CD4-positive, alpha-beta T cell treated with Interleukin-4 for 4 hours (primary cell): ENCODE measurements at places on chromosomes 2 and 18.

GRCh38 chr2:198371921-198372543 lies 567.6 kb downstream of the PLCL1 start:
- DNase-seq, result no peak

DNA sequence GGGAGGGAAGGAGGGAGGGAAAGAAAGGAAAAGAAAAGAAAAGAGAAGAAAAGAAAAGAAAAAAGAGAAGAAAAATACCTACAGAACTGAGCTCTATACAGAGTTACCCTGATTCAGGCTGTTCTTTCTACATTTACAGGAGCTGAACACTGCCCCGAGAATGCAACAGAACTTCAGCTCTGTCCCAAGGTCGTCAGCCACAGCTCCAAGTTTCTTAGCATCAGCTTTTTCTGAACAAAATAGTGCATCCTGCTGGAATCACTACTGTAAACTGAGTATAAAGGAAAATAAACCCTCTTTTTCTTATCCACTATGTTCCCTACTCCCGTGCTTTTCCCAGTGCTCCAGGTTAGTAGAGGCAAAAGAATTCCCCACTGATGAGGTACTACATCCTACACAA lies 4.7 kb upstream of the PPP4R1 start:
- no peak for DNase-seq

GRCh38 chr2:228699888-228700287 lies 518.4 kb upstream of the SPHKAP start:
- no peak for DNase-seq

GRCh38 chr18:32684096-32684495 lies 88.7 kb downstream of the KLHL14 start:
- DNase-seq, result no peak

- no peak for DNase-seq
Observed at GRCh38 chr2:55033076-55033742, 17.0 kb downstream of the RTN4 start.

DNA sequence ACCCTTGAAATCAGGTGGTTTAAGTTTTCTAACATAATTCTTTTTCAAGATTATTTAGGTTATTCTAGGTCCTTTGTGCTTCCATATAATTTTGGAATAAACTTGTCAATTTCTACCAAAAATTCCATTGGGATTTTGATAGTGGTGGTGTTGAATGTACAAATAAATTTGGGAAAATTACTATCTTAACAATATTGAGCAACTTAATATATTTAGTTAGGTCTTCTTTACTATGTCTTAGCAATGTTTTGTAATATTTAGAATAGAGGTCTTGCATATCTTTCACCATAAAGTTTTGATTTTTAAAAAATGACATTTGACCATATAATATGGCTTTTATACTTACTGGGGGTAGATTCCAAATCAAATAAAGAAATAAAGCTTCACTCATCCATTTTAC lies 34.0 kb upstream of the CTIF start:
- DNase-seq, result no peak

- peak; percentile 74 for DNase-seq
Observed at GRCh38 chr2:234422981-234423431, 73.9 kb downstream of the ARL4C start.

- no peak for DNase-seq
Observed at GRCh38 chr2:114542695-114543094, 100.3 kb downstream of the DPP10 start.

DNA sequence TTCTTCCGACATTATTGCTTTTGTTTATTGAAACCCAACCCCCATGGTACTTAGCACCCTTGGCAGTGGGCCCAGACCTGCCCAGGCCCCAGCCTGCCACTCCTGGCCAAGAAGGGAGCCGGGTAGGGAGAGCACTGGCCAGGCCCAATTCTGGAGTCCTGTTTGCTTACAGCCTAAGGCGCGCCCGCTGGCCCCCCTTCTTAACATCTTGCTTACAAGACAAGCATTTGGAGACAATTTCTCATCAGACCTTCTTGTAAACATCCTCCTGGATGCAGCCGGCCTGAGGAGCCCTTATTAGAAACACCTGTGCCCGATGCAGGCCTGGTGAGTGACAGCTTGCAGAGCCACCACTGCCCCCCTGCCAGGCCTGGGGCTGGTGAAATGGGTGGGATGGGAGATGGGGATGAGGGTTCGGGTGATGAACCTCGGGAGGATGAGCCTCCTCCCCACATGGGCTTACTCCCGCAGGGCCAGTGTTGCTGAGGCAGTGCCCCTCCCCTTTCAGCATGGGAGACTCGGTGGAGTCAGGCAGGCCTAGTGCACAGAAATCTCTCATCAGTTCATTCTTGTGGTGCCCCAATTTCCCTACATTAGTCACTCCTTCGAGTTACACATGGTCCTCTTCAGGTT lies 217.5 kb downstream of the CYP26B1 start:
- DNase-seq, result no peak

- no peak for DNase-seq
Observed at GRCh38 chr18:26865557-26865956, at the start of gene AQP4. Gene AQP4 (minus strand): TSS chr18:26865707. CDS start chr18:26865689, 18 bp downstream.

GRCh38 chr2:217382794-217383193 lies 522.9 kb upstream of the TNP1 start:
- DNase-seq, result no peak

GRCh38 chr2:62540408-62541168 lies 34.6 kb upstream of the TMEM17 start:
- DNase-seq, result no peak

GRCh38 chr2:186862869-186863709 lies 14.1 kb upstream of the ZSWIM2 start:
- DNase-seq, result no peak

DNA sequence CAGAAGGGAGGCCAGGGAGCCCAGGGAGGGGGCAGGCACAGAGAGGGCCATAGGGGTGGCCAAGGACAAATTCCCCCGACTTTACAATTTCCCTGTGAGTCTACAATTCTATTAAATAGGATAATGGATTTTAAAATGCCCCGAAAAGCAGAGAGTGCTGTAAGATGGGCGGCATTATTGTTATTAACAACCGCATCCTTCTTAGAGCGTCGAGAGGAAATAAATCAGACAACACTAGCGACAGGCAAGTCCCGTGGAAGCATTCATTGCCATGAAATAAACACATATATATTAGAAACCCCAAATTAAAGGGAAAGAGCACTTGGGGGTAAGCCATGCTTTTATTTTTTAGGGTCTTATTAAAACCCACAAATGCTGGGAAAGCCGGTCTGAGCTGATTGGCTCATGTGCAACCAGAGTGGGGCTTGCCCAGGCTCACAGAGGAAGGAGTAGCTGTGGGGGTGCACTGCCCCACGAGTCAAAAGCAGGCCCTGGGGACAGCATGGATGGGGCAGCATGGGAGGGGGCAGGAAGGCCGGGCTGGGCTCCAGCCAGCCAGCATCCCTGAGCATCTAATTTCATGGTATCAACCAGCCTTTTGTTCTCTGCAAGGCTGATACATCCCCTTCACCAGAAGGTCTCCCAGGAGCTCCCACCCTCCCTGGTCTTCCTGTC lies 187.1 kb downstream of the CELF4 start:
- DNase-seq, result no peak

DNA sequence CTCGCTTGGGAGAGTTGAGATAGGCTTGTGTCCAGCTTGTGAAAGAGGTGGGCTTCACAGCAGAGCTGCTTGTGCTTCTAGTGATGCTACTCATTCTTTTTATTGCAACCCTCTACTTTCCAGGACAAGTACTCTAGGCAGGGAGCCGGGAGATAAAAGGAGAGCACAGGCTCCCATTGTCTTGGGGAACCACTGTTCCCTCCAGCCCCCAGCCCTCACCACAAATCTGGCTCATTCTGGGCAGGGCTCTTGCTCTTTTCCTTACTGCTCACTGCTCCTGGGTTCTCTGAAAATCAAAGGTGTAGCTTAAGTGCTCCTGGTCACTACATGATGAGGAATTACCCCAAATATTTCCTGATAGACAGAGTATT lies 81.4 kb downstream of the CABYR start:
- no peak for DNase-seq

DNA sequence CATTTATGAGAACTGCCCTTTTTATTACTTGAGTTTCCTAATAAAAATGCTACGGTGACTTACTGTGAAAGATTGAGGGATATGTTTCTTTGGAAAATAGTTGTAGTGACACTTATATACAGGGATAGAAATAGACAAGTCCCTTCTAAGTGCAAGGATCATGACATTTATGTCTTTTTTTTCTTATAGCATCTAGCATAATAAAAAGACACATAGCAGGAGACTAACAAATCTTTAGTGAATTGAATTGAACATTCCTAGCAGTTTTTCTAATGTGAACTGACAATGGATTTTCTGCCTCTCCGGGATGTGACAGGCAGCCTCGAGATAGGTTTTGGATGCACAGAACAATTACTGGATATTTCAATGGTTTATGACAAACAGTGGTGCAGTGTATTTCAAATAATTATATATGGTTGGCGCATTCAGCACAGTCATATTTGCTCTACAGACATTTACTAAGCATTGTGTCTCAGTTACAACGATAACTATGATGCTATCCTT lies 562.8 kb downstream of the ADCYAP1 start:
- no peak for DNase-seq

DNA sequence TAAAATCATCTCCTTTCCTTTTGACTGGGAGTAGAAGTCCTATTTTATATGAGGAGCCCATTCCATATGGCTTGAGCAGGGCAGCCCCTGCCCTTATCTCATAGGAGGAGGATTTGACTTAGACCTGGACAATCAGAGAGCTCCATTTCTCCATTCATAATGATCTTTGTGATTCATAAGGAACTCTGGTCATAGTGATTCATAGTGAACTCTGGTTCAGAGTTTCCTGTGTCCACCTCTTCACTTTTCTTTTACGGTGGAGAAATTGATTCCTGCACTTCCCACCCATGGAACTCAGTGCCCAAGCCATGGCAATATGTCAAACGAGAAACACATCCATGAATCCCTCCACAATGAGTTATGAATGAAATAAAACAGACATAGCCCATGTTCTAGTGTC lies 12.8 kb upstream of the MYO3B start:
- no peak for DNase-seq

- no peak for DNase-seq
Observed at GRCh38 chr2:46888421-46888952, 27.1 kb downstream of the MCFD2 start.

- no peak for DNase-seq
Observed at GRCh38 chr2:67985586-67985985, 77.2 kb downstream of the C1D start.

- no peak for DNase-seq
Observed at GRCh38 chr18:63731215-63731614, 28.5 kb downstream of the SERPINB11 start.

DNA sequence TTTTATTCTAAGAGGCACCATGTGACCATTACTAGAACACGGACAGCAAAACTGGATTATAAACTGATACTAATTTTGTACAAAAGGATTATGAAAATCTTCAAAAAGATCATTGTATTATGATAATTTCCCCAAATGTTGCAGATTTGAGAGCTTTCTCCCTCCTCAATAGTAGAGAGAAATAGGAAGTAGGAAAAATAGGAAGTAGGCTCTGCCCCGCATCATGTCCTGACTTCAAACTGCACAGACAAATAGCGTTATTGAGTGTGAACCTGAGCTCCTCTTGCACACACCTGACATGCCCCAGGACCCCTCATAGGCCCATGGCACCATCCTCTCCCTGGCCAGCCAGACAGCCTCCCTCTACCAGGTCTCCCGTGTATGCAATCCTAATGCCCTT lies 25.4 kb downstream of the CHRNA1 start:
- no peak for DNase-seq

DNA sequence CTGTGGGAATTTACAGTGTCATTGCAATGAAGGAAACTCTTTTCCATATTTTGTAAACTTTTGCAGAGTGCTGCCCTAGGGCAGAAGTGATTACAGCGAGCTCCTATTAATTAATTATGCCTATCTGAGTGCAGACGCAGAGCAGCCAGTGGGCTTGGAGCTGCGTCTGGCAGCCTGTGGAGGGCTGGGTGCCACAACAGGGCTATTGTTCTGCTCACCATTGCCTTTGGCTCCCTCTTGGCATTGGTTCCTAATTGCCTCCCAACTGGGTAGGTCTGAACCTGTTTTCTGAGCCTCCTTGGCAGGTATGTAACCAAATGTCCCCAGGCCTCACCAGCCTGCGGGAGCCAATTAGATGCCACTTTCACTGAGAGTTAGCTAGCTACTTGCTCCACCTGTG lies 25.6 kb upstream of the ITGB6 start:
- no peak for DNase-seq

GRCh38 chr2:238638100-238638981 lies 209.5 kb upstream of the TWIST2 start:
- DNase-seq, result no peak

GRCh38 chr2:103879101-103879500 lies 974.8 kb upstream of the POU3F3 start:
- no peak for DNase-seq

DNA sequence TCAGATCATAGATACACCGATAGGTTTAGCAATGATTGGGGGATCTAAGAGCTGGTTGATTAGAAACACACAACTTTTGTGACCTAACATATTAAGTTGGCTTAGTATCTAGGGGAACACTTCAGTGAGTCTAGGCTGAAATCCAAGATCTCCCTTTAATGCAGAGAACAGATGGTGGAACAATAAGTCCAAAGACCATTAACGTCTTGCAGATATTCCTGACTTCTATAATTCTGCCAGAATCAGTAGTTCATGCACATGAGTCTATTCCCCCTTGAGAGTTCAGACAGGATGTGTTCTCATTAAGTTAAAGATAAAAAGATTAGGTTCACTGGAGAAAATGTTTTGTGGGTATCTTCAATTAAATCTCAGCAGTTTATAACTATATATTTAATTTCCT lies 506.5 kb downstream of the TSN start:
- no peak for DNase-seq

DNA sequence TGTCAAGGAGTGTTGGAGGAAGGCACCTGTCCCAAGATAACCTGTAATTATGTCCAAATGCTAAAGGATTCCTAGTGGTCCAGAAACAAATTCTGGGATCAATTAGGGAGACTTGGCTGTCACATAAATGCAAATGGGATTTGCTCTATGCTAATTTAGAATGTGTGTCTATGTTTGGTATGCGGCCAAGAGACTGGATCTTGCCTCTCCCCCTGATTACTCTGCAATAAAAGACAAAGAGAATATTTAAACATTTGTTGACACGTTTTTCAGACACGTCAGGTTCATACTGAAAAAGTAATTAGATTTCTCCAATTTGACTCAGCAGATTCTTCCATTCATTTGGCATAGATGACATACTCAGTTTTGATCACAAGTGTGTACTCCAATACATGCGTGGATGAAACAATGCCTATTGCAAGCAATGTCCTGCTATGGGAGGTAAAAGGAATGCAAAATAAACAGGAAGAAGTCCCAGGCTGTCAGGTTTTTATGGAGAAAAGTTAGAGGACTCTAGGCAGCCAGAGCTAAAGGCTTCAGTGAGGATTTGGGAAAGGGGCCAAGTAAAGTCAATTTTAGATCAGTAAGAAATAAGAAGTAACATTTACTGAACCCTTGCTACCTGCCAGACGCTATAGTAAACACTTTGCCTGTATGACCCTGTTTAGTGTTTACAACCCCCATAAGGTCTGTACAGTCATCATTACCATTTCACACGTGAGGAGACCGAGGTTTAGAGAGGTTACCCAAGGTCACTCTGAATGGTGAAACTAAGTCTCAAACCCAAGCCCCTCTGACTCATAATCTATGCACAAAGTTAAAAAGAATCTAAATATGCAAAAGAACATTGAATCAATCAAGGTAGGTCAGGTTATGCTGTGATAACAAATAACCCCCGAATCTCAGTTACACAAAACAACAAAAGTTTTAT lies 7.8 kb downstream of the ANTXR1 start:
- DNase-seq, result no peak

- no peak for DNase-seq
Observed at GRCh38 chr2:129779783-129780182, 199.7 kb upstream of the RAB6C start.
